ENCODE measurements at places on chromosomes 13 and 19.

GRCh38 chr19:57546513-57546912, 13.2 kb downstream of the ZNF550 start:
- no peak for DNase-seq

DNA sequence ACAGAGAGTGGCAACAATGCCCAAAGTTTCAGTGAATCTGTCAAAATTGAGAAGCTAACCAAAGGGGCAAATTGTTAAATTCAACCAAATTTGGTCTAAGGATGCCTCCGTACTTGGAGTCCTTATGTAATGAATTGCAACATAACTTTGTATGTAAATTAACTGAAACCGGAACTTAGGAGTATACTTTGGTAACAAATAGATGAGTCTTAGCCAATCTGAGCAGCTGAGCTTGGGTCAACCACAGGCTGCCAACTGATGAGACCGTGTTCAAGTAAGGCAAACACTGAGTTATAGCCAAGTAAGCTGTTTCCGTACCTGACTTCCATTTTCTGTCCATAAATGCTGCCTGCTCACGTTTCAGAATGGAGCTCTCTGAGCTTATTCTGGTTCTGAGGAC, 5.3 kb downstream of the VWA8 start:
- DNase-seq = no peak

DNA sequence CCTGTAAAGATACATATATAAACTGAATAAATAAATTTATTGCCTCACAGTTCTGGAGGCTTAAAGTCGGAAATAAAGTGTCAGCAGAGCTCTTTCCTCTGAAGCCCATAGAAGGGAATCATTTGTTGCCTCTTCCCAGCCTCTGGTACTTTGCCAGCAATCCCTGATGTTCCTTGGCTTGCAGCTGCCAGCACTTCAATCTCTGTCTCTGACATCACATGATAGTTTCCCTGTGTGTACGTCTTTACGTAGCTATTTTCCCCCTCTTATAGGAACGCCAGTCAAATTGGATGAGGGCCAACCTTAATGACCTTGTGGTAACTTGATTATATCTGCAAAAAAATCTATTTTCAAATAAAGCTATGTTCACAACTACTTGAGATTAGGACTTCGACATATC, 250.9 kb downstream of the LIG4 start:
- no peak for DNase-seq

DNA sequence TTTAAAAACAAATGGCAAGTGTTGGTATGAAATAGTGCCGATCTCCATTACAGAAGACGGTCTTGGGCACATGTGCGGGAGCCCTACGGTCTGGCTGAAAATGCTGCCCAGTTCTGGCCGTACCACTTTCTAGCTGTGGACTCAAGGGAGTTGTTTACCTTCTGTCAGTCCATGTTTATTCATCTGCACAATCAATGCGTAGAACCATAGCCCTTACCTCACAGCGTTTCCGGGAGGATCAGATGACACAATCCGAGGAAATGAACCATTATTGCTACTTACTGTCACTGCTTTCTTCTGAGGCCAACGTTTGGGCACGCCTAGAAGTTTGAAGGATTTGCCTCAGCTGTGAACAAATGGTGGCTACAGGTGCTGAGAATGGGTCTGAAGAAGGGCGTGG, 31.2 kb downstream of the GADD45B start:
- DNase-seq = no peak

- DNase-seq = no peak
Measured at GRCh38 chr19:18119717-18120105, 22.1 kb downstream of the MAST3 start.

DNA sequence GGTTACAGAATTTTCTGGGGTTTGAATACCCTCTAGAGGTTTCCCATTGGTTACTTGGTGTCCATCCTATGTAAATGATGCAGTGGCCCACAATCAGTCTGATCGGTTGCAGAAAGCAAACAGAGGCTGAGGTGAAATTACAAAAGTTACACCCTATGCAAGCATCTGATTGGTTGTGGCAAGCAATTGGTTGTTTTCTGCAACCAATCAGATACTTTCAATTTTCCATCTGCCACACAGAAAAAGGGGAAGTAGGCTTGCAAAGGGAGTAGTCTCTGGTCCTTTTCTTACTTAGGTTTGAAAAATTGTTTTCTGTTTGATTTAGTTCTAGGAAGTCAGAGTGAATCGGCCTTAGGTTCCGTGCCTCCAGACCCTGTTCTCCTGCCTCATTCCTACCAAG, 93.1 kb downstream of the WTIP start:
- DNase-seq = no peak

All from stimulated activated CD8-positive, alpha-beta memory T cell treated with anti-CD3 and anti-CD28 coated beads, Interleukin-7, amount 100 ng/mL, for 1 hour (primary cell).